ENCODE measurements at places on chromosomes 12 and 14.
A peak's percentile ranks its signal among the peaks of the same experiment; 100 is the strongest.

GRCh38 chr12:80443974-80444666, at the start of gene PTPRQ:
Gene PTPRQ (plus strand): TSS chr12:80444235. CDS start chr12:80444346, 111 bp downstream.
- no peak for DNase-seq

- no peak for DNase-seq
Observed at GRCh38 chr14:101241807-101242278, 319.5 kb upstream of the DIO3 start.

GRCh38 chr12:26610774-26611173, 222.2 kb downstream of the ITPR2 start:
- DNase-seq = no peak

GRCh38 chr12:25932971-25933370, 25.5 kb upstream of the RASSF8 start:
- DNase-seq = no peak

GRCh38 chr14:63322897-63323573, 4.3 kb upstream of the GPHB5 start:
- DNase-seq = no peak

GRCh38 chr14:101104485-101104884, 201.0 kb upstream of the RTL1 start:
- no peak for DNase-seq

DNA sequence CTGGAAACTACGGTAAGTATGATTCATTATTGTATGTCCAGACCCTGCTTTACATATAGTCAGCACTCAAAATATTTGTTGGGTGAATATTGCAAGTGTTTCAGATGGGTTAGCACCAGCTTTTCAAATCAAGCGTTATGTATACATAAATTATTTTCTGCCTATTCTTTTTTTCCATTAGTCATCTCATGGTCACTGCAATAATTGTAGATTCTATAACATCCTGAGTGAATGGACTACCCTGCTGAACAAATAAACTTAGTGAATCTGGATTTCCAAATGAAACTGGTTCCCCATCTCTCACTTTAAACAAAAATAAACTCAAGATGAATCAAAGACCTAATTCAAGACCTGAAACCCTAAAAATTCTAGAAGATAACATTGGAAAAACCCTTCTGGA, 152.3 kb downstream of the DIO2 start:
- no peak for DNase-seq

DNA sequence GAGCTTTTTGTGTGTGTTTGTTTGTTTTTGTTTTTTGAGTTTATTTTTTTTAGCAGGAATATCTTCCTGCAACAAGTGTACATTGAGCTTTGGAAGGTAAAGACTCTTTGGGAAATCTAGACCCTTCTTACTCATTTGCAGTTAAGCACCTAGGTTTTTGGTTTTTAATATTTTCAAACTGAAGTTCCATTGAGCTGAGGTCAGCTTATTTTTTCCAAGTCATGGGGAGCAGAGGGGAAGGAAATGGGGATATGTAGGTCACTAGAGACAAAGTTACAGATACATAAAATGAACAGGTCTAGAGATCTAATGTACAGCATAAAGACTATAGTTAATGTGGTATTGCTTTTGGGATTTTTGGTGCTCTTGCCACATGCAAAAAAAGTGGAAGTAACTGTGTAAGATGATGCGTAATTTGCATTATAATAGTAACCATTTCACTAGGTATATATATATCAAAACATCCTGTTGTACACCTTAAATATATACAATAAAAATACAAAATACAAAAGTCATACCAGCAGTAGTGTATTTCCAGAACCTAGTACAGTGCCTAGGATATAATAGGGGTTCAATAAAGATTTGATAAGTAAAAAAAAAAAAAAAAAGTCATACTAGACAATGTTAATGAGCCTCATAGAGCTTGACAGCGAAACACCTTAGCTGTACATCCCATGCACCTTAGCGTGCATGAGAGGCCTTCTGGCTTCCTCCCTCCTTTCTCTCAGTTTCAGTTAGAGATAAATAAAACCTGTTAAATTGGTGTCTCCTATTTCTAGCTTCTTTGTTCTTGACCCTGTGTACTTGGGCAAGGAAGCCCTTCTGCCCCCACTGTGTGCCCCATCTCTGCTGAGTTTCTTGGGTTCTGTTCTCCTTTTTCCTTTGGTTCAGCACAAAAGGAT, 22.7 kb downstream of the CGRRF1 start:
- no peak for DNase-seq

DNA sequence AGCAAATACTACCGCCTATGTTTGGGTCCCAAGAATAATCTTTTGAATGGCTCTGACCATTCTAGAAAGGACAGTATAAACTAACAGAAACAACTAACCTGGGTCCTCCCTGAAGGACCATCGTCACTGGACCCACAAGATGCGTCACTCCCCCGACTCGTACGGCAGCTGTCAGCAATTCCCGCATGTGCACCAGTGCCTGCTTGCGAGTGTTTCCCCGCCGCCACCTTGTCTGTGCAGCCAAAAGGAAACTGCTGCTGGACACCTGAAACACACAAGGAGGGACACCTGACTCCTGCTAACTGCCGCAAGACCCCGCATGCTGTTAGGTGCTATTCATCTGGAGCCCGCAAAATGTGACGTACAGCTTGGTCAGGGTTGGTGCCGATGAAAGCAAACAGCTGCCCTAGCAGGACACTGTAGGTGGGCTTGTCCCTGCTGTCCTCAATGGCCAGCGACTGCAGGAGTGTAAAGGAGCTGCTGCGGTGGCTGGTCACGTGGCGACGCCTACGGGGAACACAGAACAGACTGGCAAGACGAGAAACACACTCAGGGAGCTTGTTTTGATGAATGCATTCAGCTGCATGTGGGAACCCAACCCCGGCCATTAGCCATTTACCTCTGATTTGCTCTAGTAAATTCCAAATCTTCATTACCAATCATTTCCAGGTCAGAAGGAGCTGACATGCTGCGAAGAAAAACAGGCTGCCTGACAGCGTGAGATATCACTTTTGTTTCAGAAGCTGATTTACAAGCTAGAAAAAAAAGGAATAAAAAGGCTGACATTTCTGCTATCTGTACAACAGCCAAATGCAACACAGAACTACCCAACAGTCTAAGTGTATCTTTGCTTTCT, 118.1 kb downstream of the TRAFD1 start:
- DNase-seq = no peak

DNA sequence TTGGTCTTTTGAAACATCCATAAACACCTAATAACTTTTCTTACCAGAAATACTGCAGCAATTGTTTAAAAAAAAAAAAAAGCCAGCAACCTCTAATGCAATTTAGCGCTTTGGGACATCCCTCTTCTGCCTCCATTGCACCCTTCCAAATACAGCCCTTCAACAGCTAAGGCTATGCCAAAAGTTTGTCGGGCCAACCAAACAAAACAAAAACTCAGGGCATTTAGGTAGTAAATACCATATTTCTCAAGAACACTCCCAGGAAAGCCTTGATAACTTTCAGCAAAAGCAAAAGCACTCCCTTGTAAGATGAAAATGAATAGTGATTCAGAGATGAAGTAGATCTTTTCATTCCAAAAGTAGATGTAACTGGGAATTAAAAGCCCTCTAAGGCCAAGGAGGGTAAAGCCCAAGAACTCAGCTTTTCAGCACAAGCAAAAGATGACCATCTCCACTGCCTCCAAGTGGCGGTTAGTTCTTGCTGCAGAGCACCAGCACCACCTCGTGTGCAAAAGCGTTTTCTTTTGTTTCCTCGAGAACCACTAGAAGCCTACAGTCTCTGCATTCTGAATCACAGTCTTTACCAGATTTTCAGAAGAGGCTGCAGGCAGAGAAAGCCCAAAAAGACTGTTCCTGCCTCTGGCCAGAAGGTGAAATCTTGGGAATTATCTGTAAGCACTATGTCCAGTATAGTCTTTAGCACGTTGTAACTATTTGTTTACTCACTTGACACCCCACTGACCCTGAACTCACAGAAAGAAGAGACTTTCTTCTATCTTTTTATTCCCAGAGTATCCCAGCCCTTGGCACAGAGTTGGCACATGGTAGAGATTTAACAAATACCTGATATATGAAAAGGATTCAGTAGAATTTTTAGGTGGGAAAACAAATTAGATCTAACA, 53.1 kb downstream of the SIX6 start:
- DNase-seq = peak; percentile 81

- DNase-seq = no peak
Observed at GRCh38 chr12:22576473-22576872, 32.1 kb upstream of the C2CD5 start.

- DNase-seq = no peak
Observed at GRCh38 chr12:127081058-127081457, 1185.9 kb upstream of the TMEM132C start.

DNA sequence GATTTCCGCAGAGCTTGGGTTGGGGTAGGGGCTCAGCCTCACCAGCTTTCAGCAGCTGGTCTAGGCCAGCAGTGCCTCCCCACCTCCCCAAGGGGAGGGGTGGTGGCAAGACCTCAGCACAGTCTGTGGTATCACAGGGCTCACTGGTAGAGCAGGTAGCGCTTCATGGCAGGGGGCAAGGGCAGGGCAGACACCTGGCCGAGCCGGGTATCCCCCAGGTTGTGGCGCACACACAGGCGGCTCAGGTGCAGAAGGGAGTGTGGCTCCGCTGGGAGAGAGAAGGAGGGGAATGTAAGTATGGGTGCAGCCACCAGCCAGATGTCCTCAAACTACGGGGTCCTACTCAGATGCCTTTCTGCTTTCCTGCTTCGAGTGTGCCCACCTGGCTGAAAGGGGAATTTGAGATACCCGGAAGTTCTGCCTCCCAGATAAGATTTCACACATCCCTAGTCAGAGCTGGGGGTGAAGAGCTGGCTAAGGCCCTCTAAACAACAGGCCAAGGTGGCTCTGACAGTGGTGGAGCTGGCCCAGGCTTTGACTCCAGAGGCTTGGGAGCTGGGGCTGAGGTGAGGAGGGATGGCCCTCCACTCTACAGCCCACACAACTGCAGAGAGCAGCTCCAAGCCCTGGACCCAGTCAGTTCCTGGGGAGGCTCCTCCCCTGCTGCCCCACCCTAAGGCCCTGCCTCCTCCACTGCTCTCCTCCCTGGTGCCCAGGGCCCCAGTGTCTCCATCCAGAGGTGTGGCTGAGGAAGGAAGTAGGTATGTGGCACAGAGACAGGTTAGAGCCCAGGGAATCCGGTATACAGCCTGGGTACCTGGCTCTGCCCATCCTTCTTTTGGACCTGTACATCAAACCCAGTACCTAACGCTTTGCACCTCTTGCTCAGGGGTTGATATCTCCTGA, 1.8 kb downstream of the SPSB2 start:
- no peak for DNase-seq

DNA sequence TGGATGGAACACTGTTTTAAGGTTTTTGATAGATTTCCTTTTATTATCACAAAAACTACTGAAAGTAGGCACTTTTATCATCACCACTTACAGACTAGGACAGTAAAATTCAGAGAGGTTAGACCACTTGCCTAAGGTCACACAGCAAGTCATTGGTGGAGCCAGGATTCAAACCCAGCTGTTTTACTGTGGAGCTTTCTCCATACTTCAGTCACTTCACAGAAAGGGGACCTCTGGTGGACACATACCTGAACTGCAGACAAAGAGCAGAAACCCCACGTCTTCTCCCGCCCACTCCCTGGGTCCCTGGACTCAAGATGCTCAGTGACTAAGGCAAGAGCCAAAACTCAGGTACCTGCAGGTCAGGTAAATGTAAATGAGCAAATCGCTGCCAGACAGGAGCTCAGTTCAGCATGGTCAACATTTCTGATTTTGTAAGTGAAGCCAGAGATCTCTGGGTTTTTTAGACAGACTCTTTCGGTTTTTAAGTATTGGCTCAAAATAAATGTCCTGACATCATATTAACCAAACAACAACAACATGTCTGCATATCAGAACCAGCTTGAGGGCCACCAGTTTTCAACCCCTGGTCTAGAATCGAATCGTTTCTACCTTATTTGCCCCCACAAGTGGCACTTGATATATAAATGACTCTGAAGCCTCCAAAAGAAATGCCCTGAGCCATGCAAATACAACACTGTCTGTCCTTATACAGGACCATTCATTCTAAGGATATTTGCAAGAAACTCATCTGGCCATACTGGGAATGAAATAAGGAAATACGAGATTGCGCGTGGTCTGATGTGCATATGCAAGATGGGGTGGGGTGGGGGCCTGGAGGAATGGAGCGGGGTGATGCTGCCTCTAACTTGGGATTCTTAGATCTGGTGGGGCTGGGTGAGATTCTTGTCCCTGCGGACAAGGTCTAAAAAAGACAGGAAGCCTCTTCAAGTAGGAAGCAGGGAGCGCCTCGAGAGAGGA, 110.9 kb downstream of the KSR2 start:
- no peak for DNase-seq

DNA sequence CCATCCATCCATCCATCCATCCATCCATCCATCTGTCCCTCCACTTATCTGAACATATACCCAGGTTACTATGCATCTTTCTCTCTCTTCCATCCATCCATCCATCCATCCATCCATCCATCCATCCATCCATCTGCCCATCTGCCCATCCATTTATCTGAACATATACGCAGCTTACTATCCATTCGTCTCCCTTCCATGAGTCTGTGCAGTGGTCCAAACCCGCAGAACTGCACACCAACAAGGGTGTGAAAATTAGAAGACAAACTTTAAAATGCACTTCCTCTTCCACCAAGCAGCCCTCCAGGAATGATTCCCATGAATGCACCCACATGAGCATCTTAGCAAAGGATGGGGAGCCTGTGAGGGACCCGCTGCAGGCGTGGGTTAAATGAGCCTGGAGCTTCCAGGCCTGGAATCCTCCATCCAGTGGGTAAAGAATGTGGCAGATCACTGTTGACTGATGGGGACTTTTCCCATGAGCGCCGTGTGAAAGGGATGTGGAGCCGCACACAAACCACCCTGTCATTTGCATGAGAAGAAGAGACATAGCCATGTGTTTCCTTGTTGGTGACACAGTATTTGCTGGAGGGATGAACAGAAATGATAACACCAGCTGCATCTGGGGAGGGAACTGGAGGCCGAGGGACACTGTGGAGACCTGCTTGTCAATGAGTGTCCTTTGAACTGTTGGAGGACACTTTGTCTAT, 376.6 kb downstream of the ADGRD1 start:
- no peak for DNase-seq

GRCh38 chr12:42704340-42704739, 114.8 kb upstream of the PRICKLE1 start:
- DNase-seq = no peak

DNA sequence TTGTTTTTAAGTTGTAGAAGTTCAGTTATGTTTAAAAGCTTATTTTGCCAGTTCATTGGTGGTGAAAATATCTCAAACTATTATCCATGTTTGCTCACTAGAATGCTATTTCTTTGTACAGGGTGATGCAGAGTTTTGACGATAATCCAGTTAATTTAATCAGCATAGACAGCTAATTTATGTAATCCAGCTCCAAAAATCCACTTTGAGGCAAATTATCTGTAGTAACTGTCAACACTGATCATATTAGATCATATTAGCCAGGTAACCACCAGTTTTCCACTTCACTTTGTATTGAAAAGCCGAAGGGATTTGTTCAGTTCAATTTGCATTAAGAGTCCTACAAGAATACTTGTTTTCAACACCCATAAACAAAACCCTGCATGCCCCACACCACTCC, 378.6 kb downstream of the PDZRN4 start:
- DNase-seq = no peak

All from NCI-H1092 (cell line).